Epithelial cell of esophagus (primary cell): ENCODE measurements at places on chromosomes 2 and 18.

DNA sequence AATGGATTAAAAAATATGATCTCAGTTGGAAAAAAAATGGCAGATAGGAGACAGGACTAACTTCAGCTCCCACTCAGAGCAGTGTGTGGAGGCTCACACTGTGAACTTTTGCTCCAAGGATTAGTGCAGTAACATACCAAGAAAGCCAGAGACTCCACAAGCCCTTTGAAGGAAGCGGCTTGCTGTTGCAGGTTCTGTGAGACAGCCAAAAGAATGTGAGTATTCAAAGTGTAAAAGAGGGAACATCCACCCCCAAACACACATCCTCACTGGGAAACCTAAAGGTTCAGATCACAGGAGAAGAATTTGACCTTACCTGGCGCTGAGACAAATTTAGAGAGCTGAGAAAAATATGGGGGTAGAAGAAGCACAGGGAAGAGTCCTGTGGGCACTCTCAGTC lies 77.5 kb downstream of the FAM171B start:
- DNase-seq, result peak; percentile 20

- no peak for DNase-seq
These were observed 232.6 kb downstream of the LRRTM1 start for GRCh38 chr2:80071941-80072340.

DNA sequence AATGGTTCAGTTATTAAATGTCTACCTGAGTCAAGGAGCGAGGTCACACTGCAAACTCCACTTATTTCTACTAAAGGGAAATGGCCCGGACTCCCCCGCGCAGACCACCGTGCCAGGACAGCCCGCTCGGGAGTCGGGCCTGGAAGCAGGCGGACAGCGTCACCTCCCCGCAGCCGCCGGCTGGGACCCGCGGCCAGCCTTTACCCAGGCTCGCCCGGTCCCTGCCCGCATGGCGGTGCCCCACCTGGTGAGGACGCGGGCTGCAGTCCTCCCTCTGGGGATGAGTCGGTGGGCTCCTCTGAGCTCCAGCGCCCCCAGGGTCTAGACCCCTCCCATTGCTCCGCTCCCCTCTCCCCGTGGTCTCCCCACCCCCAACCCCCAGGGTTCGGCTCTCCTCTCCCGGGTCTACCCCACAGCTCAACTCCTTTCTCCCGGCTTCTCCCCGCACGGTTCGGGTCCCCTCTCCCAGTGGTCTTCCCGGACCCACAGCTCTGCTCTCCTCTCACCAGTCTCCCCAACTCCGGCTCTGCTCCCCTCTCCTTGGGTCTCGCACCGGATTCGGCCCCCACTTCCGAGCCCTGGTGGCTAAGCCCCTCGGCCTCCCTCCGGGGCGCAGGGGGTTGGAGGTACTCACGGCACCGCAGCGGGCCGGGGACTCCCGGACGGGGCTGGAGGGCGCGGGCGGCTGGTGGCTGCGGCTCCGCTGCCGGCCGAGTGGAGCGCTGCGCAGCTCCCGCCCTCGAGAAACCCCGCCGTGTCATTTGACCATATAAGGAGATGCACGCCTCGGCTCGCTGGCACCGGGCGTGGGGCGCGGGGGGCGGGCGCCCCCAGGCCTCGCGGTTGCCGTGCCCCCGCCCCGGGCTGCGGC lies at the start of gene FHL2:
Gene FHL2 (minus strand): TSS at position 716 of the 871 bp plus-strand sequence. CDS start 12,535 bp downstream, outside the sequence.
- DNase-seq, result peak; percentile 82

DNA sequence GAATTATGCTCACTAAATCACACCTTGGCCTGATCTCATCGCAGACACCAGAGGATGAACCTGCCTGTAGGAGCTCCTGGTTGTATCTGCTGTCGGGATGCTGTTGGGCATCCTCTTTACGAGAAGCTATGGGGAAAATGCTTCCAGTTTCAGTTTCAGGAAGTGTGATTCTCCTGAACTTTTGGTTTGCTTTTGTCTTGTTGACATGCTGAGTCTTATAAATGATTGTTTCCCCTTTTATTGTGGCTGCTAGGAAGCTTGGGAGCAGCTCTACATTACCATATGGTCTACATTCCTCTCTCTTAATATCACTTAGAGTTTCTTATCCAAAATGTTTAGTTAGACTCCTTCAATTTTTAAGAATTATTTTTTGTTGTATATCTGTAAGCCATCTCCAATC lies 227.5 kb downstream of the MTX2 start:
- no peak for DNase-seq

GRCh38 chr18:32770666-32771168 lies 2.1 kb downstream of the KLHL14 start:
- no peak for DNase-seq

GRCh38 chr2:11298592-11298991 lies 45.8 kb downstream of the ROCK2 start:
- DNase-seq, result no peak

GRCh38 chr18:35411625-35412351 lies 34.7 kb upstream of the ZNF396 start:
- peak; percentile 9 for DNase-seq

GRCh38 chr2:138474100-138474825 lies 27.3 kb upstream of the SPOPL start:
- no peak for DNase-seq

DNA sequence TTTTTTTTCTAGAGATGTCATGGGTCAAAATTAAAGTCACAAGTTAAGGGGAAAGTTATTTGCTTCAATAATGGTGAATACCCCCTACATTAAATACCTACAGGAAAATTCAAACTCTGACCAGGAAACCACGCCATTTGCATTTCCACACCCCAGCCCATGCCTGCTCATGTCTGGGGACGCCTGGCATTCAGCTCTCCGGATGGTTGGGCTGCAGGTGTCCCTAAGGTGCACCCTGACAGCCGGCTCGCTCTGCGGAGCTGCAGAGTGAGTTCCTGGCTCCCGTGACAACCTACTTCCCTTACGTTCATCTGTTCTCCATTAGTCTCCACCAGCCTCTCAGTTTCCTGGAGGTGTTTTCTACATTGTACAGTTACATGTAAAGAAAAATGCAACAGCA lies 122.7 kb upstream of the RIOK3 start:
- DNase-seq, result peak; percentile 10

DNA sequence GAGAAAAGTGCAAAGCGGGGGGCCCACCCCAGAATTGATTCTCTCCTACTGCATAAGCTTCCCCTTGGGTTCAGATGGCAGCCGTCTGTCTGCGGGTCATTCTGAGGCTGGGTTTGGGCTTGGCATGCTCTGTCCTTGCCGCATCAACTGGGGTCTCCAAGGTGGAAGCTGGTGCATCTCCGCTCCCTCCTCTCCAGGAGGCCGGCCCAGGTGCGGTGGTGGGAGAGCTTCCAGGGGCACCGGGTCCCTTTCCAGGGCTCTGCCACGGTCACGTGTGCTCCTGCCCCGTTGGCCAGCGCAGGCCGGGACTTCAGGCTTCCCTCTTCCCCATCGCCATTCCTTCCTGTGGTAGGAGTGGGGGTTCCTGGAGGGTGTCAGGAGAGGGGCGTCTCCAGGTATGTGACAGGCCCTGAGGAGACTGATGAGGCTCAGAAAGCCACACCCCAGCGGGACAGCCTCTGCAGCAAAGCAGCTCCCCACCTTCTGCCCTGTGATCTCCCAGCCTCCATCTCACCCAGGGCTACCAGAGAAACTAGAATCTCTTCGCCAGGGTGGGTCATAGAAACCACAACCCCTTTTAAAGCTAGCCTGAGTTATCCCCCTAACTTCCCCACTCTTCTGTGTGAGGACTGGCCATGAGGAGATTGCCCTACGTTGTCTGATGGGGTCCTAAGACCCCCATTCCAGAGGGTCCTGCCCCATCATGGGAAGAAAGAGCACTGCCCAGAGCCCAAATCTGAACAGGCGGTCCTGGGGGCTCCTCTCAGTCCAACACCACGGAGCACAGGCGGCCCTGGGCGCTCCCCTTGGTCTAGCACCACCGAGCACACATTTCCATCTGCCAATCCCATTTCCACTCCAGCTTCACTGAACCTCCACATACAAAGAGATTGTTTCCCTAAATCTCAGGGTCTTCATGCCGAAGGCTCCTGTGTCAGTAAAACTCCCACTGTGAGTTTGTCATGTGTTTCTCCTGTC lies 76.6 kb downstream of the SLC66A2 start:
- no peak for DNase-seq

GRCh38 chr2:74249406-74250122 lies 51.1 kb downstream of the MTHFD2 start:
- DNase-seq, result peak; percentile 7

GRCh38 chr2:201128933-201129505 lies 13.1 kb downstream of the CFLAR start:
- peak; percentile 87 for DNase-seq

DNA sequence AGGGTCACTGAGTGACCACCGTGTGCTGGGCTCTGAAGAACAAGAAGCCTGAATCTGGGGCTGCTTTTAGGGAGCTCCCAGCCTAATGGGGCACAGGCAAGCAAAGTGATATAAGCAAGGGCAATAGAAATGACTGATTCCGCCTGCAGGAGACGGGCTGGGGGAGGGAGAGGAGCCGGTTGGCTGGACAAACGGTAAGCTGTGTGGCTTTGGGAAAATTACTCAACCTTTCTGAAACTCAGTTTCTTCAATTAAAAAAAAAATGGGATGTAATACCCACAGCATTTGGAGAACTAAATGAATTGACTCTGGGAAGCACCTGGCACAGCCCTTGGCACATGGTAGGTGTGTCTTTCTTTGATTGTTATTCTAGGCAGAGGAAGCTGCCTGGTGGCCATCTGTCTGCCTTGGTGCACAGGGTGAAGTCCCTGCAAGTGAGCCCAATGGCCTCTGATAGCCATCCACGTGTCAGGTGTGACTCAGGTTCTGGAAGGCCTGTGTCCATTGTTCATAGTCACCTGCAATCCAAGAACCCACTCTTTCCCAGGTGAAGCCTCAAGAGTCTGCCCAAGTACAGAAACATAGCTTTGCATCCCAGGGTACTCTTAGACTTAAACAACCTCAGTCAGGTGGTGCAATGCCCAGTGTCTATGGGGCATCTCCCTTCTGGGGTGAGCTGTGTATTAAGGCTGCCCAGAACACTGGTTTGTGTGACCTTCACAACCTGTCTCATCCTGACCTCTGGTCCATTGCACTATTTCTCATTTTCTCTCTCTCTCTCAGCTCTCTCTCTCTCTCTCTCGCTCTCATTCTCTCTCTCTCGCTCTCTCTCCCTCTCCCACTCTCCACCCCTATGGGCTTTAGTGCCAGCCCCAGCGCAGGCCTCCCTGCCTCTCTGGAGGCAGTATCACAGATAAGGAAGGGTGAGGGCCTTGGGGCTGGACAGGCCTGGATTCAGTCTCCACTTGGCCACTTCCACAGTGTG lies 30.0 kb upstream of the NTSR2 start:
- no peak for DNase-seq

DNA sequence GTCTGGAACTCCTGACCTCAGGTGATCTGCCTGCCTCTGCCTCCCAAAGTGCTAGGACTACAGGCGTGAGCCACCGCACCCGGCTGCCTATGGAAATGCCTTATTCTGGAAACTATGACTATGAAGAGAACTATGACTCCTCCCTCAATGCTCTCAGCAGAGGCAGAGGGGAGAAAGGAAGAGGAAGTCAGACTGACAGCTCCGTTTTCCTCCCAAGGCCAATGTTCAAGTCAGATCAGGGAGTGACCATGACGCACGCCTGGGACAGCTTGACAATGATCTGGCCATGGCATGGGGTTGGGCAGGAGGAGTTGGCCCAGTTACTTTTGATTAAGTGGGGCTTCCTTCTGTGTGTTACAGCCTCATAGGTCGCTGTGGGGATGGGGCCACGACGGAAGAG lies 44.3 kb upstream of the MRPL33 start:
- DNase-seq, result no peak

DNA sequence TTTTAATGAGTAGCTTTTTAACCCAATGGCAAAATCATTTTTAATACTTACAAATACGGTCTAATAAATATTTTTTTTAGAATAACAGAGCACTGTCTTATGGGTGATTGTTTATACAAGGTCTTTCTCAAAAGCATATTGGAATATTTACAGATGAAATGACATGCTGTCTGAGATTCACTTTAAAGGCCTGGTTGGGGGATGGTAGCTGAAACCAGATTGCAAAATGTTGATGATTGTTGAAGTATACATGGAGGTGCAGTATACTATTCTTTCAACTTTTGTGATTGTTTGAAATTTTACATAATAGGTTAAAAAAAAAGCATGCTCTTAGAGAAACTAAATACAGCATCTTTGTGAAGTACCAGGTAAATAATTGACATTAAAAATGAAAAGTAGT lies 111.2 kb downstream of the FMNL2 start:
- peak; percentile 45 for DNase-seq

DNA sequence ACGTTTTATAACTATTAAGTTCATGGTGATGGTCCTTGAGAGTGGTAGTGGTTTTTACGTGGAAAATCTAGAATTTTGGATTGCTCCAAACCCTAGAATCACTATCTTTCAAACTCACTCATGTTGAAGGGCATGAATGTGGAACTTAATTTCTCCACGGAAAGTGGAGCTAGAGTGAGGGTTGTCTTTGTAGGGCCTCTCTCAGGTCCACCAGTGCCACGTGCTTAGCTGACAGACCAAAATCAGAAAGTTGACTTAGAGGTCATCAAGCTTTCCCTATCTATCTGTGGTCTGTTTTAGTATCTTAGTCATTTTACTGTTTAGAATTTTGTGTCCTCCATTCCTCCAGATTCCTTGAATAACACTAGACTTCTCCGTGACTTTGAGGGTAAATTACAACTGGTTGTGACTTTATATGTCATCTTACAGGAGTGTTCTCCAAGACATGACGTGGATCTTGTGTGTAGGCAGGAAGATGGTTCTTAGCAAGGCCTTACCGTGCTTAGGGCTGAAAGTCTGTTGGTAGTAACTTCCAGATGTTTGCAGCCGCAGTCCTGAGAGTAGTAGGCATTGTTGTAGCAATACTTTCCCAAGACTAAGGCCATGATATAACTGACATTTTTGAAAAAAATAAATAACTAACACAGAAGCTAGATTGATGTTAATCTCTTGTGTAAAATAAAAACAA lies 26.8 kb downstream of the DIS3L2 start:
- DNase-seq, result no peak

- no peak for DNase-seq
These were observed 72.4 kb upstream of the CCDC150 start for GRCh38 chr2:196566961-196567666.

DNA sequence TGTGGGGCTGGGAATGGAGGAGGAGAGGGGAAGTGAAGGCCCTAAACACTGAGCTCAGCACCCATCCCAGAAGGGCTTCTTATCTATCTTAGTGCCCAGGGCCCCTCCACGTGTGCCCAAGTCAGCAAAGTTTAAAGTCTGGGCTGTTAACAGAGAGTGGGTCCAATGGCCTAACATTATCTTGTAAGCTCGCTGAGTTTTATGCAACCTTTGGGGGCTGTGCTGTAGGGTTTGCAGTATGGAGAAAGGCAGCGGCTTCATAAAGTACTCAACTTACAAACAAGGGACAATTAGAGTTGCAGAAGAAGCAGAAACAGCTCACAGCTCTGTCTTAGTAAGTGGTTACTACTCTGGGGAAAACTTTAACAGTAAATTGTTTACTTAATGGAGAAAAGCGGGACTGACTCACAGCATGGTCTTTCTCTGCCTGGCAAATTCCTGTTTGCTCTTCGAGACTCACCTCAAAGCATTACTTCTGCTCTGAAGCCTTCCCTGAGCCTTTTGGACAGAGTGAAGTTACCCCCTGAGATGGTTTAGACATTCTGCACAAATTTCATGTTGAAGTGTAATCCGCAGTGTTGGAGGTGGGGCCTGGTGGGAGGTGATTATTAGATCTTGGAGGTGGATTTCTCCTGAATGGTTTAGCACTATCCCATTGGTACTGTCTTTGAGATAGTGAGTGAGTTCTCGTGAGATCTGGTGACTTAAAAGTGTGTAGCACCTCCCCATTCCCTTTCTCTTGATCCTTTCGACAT lies 9.0 kb downstream of the ENOSF1 start:
- DNase-seq, result peak; percentile 79

GRCh38 chr2:29175338-29175737 lies 60.1 kb downstream of the CLIP4 start:
- no peak for DNase-seq

GRCh38 chr2:38709567-38710194 lies 41.5 kb downstream of the SRSF7 start:
- DNase-seq, result no peak
